ENCODE measurements at places on chromosomes 6 and 20.

DNA sequence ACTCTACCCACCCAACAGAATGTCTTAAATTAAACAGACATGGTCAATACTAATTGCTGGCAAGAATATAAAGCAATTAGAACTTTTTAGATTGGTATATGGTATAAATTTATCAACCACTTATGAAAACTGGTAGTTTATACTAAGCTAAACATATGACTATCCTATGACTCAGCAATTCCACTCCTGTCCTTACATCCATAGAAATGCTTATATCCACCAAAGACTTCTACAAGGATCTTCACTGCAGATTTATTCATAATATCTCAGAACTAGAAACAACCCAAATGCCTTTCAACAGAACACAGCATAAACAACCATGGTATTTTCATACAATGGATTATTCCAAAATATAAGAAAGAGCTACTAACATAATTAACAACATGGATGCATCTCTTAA, 4.6 kb downstream of the ZNF184 start:
- DNase-seq, result no peak

DNA sequence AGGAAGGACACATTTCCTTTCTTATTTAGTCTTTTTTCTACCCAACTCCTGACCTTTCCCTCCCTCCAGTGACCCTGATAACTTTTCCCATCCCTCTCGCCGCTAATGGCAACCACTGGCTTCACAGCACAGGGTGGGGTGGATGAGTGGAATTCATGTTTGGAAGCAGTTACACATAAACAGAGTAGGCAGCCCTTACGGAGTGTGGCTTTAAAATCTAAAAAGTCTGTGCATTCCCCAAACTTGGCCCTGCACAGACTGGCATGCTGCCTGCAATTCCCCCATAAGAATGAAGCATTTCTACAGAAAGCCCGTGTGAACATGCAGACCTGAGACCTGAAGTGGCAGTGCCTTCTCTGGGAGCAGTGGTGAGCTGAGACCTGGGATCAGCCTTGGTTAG, 275.9 kb upstream of the PRND start:
- no peak for DNase-seq

GRCh38 chr20:54438166-54438565, 37.2 kb upstream of the DOK5 start:
- DNase-seq, result no peak

DNA sequence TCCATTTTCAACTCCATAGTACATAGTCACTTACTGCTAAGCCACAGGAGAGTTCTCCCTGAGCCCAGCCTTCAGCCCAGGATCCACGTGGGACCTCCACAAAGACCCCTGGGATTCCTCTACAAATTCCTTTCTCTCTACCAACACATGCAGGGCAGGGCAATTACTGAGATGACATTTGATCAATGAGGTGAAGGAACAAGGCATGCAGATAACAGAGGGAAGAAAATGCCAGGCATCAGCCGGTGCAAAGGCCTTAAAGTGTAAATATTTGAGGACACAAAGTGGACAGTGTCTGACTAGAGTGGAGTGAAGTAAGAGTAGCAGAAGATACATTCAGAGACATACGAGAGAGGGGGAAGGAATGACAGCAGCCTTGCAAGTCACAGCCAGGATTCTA, 70.2 kb downstream of the HS3ST5 start:
- DNase-seq, result no peak

DNA sequence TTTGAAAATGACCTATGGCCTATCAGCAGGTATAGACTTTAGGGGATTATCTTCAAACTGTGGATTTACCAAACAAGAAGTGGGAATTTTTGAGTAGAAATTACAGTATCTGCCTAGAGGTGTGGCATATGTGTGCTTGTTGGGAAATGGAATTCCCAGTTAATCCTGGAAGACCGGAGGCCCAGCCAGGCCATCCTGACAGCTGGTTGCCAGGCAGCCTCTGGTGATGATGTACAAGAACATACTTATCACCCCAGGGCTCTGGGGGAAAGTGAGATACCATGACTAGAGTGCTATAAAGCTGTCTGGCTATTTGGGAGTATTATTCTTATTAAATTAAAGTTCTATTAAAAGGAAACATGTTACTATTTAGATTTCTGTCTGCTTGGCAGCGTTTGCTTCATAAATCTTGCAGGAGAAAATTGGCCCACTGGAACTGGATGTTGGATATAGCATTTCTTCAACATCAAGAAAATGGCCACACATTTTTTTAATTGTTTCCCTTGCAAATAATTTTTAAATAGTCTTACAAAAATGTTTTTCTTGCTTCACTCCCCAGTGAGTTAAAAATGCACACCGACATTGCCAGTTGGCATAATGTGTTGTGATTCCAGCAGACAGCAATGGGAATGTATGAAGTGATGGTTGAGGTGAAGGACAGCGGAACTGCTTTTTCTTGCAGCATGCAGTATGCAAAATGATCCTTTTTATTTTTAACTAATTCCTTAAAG, 187.8 kb downstream of the MYLK4 start:
- no peak for DNase-seq

- no peak for DNase-seq
Measured at GRCh38 chr20:17524560-17524959, 6.6 kb downstream of the BFSP1 start.

DNA sequence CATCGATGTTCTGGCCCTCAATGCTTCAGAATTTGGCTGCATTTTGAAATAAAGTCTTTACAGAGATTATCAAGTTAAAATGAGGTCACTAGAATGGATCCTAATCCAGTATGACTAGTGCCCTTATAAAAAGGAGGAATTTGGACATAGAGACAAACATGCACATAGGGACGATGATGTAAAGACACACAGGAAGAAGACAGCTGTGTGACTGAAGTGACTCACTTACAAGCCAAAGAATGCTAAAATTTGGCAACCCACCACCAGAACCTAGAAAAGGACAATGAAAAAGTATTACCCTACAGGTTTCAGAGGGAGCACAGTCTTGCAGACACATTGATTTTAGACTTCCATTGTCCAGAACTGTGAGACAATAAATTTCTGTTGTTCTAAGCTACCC, 322.8 kb upstream of the GJE1 start:
- no peak for DNase-seq

DNA sequence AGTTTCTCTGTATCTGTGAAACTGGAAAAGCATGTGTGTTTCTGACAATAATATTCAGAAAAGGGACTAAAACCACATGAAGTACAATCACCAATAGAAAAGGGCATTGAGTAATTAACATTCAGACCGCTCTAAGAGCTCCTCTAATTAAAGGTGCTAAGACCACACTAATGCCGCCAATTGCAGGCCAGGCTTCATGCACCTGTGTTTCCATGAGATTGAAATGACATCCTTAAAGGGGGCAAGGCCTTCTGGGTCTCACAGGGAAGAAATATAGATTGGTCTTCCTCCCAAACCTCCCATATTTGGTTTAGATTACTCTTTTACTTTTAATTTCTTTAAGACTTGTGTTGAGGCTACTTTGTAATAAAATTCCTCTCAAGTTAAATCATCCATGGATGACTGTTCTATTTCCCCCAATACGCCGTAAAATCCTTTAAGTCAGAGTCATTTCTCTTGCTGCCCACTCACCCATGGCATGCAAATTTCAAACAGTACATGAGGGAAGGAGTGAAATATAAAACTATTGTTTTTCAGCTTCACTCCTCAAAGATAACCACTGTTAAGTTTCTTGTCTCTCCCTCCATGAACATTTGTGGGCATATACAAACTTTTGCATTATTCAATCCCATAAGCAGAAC, 110.6 kb downstream of the UBE3D start:
- DNase-seq, result no peak

- peak; percentile 43 for DNase-seq
Measured at GRCh38 chr6:34241351-34242215, 4.9 kb downstream of the HMGA1 start.

DNA sequence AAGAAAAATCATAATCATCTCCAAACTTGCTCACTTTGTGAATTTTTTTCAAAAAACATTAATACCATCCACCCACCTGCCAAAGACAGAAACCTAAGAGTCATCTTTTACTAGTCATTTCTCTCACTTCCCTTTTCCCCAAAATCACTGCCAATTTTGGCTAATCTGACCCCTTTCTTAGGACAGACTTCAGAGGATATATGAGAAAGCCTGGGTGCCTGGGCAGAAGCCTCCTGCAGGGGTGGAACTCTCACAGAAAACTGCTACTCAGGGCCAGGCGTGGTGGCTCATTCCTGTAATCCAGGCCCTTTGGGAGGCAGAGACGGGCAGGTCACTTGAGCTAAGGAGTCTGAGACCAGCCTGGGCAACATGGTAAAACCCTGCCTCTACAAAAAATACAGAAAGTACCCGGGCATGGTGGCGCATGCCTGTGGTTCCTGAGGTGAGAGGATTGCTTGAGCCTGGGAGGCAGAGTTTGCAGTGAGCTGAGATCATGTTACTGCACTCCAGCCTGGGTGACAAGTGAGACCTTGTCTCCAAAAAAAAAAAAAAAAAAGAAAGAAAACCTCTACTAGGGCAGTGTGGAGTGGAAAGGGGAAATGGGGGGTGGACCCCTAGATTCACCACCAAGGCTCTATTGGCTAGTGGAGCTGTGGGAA, 3.8 kb downstream of the DEK start:
- no peak for DNase-seq
